ENCODE measurements at places on chromosomes 16 and 17.
A peak's percentile ranks its signal among the peaks of the same experiment; 100 is the strongest.

- DNase-seq: no peak
These were observed 19.2 kb upstream of the USP22 start for GRCh38 chr17:21061971-21062526.

- peak; percentile 48 for DNase-seq
These were observed 40.6 kb downstream of the MIS12 start for GRCh38 chr17:5526821-5527598.

DNA sequence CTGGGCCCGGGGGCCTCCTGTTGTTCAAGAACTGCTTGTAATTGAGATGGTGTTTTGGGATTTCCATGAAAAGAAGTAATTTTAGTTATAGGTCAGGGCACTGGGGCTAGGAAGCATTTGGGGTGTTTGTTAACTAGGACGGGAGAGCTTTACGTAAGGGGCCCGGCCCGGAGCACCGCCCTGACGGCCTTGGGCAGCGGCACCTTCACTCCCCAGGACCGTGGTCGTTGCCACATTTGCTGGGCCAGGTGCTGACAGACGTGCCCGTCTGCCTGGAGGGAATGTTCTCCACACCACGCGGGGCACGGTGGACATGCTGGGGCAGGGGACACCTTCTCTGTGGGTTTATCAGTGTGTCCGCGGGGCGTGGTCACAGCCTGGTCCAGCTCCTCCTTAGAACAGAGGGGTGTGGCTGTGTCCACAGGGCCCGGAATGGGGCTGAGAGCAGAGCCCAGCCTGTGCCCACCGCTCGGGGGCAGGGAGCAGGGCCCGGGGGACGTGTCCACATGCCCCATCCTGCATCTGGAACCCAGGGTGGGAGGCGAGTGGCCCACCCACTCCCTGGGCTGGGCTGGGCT, 57.7 kb downstream of the BAIAP2 start:
- DNase-seq: no peak

- no peak for DNase-seq
These were observed 34.1 kb downstream of the SNX29 start for GRCh38 chr16:12010388-12011251.

GRCh38 chr16:60204181-60204580, 1470.1 kb upstream of the GOT2 start:
- no peak for DNase-seq

DNA sequence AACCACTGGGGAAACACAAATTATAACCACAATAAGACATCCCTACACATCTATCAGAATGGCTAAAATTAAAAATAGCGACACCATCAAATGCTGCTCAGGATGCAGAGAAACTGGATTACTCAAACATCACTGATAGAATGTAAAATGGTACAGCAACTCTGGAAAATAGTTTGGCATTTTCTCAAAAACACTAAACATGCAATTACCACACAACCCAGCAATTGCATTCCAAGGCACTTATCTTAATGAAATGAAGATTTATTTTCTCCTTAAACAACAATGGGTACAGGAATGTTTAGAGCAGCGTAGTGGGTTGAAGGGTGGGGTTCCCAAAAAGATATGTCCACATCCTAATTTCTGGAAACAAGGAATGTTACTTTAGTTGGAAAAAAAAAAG, 309.0 kb upstream of the PMFBP1 start:
- DNase-seq: no peak

- no peak for DNase-seq
These were observed 26.6 kb upstream of the C17orf107 start for GRCh38 chr17:4872786-4873185.

GRCh38 chr16:50368410-50369132, at the start of gene BRD7:
BRD7 (minus strand) TSS chr16:50368988; CDS start chr16:50368774, 214 bp downstream.
- peak; percentile 72 for DNase-seq

- no peak for DNase-seq
These were observed 83.0 kb downstream of the TOX3 start for GRCh38 chr16:52463904-52464303.

DNA sequence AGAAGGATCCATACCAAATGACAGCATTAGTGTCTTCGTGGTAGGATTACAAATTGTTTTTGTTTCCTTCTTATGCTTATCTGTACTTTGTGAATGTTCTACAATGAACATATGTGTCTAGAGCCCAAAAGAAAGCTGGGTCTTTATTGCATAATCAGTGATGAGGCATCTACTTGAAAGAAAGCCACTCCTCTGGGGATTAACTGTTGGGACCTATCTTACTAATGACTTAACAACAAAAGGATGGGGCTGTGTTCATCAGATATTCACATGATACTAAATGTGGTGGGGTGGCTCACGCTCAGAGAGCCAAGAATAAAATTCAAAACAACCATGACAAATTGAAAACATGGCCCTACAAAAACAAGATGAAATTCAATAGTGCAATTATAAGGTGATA, 160.2 kb downstream of the RGS9 start:
- DNase-seq: no peak

GRCh38 chr17:12301551-12301950, 280.9 kb downstream of the MAP2K4 start:
- DNase-seq: no peak

GRCh38 chr17:47266782-47267181, 13.2 kb downstream of the ITGB3 start:
- DNase-seq: no peak

GRCh38 chr17:42142371-42142896, 12.4 kb downstream of the RAB5C start:
- no peak for DNase-seq

- DNase-seq: no peak
These were observed 220.0 kb downstream of the HAPSTR1 start for GRCh38 chr16:9311303-9311954.

DNA sequence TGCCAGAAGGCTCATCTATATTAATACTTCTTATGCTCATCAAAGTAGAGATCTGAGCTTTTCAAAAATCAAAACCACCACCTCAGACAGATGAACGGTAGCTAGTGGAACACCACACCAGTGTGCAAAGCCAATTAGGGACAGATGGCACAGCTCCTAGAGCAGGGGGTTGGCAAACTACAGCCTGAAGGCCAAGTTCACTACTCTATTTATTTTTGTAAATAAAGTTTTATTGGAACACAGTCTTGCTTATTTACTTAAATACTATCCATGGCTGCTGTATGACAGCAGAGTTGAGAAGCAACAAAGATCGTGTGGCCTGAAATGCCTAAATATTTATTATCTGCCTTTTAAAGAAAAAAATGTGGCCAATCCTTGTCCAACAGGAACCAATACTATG, 56.8 kb downstream of the AMFR start:
- no peak for DNase-seq

DNA sequence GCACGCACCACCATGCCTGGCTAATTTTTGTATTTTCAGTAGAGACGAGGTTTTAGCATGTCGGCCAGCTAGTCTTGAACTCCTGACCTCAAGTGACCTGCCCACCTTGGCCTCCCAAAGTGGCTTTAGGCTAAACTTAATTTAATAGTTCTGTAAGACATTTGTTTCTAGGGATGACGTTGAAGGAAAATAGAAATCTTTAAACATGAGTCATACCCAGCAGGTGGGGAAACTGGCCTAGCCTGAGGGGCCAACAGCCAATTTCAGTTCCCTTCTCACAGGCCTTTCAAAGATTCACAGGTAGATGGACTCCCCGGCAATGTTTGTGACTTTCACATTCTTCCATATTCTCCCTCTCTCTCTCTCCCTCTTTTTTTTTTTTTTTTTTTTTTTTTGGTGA, 18.1 kb upstream of the ITPRIPL2 start:
- no peak for DNase-seq

- no peak for DNase-seq
These were observed 112.4 kb downstream of the SMG6 start for GRCh38 chr17:2191227-2191626.

DNA sequence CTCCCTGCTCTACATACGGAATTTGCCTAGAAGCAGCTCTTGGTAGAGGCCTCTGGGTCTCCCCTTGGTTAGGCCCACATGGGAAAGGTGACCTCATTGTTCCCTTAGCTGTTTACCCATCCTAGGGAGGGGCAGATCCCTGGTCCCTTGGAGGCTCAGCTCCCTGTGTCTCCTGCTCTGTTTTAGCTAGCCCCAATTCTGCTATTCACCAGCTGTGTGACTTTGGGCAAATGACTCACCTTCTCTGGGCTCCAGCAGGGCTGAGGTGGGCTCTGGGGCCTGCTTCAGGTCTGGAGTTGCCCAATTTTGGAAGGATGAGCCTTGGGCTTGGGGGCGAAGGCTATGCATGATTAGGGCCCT, 3.9 kb downstream of the ABCC3 start:
- DNase-seq: no peak

DNA sequence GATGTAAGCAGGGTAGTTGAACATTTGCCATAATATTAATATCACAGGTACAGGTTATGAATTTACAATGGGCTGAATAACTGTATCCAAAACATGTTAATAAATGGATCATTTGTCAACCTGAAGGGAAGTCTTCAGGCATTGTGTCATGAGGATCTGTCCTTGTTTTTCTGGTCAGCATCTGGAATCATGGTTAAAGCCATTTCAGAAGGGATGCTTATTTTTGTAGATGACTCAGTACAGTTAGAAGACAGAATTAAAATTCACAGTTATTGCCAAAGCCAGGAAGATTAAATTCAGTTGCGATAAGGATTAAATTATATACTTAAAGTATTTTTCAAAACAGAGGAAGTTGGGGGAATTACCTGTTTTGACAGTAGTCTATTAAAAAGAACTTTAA, 8.0 kb downstream of the PSMD11 start:
- DNase-seq: no peak

DNA sequence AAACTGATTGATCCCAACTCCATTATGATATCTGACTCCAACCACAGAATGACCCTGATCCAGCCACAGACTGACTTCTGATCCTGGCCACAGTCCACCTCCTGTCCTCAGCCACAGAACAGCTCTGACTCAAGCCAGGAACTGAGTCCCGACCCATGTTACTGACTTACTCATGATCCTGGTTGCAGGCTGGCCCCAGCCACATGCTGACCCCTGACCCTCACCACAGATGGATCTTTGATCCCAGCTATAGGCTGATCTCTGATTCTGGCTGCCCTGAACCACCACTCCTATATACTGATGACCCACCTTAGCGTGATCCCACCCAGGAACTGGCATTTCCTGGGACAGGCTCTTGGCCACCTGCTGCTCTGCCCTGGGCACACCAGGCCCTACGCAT, 32.2 kb upstream of the IL21R start:
- no peak for DNase-seq

- peak; percentile 96 for DNase-seq
These were observed at the start of gene OVCA2 for GRCh38 chr17:2041561-2042389. OVCA2 (plus strand) TSS chr17:2042022; CDS start chr17:2042048, 26 bp downstream.

- no peak for DNase-seq
These were observed 37.2 kb downstream of the MAP2K6 start for GRCh38 chr17:69451416-69452394.

DNA sequence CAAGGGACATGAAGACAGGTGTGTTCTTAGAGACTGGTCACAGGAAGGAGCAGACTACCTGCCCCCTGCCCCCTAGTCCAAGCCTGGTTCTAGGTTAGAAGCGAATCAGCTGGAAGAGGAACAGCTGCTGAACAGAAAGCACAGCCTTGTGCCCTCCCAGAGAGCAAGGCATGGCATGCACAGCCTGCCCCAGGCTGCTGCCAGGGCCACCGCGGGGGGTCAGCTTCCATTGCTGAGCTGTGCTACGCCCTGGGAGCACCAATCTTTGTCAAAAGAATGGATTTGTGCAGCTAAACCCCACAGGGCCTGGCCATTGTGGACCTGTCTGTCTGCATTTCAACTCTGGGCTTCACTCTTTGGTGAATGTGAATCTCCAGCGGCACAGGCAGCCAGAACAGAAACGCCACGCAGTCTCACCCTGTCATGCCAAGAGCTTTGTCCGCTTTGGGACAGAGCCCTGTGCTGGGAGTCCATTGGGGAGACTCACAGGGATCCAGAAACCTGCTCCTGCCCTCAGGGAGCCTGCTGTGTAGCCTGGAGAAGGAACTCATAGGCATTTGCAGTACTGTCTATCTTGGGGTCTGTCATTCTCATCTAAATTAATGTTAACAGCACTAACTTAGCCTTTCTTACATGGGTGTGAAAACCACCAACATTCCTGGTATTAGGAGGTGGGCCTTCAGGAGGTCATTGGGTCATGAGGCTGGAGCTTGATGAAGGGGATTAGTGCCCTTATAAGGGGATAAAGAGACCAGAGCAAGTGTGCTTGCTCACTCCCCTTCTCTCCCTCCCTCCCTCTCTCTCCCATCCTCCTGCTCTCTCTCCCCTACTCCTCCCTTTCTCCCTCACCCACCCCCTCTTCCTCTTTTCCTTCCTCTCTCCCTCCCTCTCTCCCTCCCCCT, 25.6 kb upstream of the CDRT4 start:
- no peak for DNase-seq

DNA sequence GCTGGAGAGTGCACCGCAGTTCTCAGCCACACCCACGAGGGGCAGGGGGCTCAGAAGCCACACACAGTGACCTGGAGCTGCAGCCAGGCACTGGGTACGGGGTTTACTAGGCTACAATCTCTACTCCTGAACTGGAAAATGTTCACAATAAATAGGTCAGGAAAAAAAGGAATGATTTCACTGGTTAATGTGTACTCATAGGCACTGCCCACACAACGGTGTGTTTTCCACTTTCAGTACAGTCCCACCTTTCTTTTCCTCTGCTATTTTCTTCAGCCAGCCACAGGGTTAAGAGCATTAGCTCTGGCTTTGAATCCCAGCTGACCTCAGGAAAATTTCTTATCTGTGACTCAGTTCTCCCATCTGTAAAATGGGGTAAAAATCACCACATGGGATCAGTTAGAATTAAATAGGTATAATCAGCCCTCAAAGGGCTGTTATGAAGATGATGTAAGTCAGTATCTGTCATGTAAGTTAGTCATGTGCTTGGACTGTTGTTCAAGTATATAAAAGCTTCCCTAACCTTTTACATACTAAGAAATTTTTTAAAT, 35.7 kb downstream of the ZCCHC14 start:
- no peak for DNase-seq

DNA sequence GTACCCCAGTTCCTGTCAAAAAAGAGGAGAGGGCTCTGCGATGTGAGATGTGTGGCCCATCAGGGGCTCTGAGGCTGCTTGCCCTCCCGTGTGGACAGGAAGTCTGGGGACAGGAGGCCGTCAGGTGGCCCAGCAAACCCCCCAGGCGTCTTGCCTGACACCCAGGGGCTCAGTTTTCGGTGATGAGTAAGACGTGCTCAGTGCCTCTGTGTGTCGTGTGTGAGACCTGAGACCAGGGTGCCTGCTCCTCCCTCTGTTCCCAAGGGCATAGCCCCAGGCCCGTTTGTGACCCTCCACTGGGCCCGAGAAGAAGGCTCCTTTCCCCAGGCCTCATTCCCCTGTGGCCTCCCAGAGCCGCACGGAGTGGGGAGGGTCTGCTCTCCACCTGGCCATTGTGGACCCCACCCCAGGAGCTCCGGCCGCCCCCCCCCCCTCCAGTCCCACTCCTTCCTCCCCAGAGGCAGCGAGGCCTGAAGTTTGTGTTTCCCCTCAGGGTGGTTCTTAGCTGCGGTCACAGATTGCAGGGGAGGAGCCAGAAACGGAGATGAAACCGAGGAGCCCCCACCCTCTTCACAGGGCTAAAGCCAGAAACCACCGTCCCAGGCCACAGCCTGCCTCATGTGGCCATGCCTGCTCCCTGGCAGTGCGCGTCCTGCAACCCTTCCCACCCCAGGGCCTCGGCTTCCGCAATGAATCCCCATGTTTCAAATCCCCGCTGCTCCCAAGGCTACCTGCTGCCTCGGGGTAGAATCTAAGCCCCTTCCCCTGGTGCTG, 4.9 kb upstream of the ACTG1 start:
- DNase-seq: no peak

Measured in neural crest cell (in vitro differentiated cells).